ENCODE measurements at places on chromosomes 7 and 10.

- DNase-seq: no peak
These were observed 2.2 kb downstream of the RAB18 start for GRCh38 chr10:27506280-27506679.

GRCh38 chr10:122864194-122864592, 15.2 kb downstream of the FAM24B start:
- DNase-seq: no peak

DNA sequence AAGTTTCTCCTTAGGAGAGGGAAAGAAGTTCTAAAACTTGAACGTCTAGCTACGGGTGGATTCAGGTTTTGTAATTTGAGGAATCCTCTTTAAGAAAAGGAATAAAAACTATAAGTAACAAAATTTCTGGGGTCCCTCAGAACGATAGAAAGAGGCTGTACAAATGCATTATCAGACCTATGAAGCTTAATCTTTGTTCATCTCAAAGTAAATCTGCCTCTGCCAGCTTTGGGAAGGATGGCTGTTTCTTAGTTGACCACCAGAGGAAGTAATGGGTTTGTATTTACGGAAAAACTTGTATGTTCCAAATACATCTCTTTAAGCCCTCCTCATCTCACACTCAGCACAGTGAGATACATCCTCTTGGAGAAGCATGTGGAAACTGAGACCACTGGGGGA, 864 bp downstream of the PSTK start:
- no peak for DNase-seq

DNA sequence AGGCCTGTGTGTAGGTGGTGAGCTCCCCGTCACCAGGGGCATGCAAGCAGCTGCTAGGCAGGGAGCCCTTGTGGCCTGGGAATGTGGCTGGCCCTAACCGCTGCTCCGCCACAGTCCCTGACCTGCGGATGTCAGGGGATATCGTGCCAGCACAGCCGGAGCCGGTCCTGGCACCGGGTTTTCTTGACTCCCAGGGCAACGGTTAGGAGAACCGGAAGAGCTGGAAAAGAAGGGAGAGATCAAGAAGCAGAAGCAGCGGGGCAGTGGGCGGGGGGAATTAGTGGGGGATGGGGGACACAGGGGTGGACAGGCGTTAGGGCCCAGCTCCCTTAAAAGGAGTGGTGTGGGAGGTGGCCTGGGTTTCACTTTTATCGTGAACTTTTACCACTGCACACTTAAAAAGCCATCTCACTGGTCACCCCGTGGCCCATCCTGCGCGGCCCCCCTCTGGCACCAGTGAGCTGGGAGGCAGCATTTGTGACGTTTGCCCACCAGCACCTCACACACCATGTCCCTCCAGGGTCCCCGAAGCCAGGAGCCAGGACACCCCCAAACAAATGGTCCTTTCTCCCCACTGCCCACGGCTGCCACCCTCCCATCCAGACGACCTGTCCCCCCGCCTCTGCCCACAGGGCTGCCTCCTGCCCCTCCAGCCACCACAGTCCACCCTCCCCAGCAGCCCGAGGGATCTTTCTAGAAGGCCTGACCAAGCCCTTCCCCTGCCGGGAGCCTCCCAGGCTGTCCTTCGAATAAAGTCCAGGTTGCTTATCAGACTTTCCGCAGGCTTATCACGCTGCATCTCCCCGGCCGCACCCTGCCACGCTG, 1.8 kb upstream of the MICALL2 start:
- DNase-seq: no peak

GRCh38 chr10:103811463-103811862, 43.9 kb downstream of the SH3PXD2A start:
- no peak for DNase-seq

- no peak for DNase-seq
These were observed 16.0 kb downstream of the AKR1C8 start for GRCh38 chr10:5168897-5169420.

- no peak for DNase-seq
These were observed 19.5 kb downstream of the NPSR1 start for GRCh38 chr7:34677491-34677890.

Measured in spinal cord (tissue), 10 donors.